Regular cardiac myocyte (primary cell): ENCODE measurements at places on chromosomes 1 and 21. TPM values are rescaled to one million over a fixed set of nuclear protein-coding genes. Genes with fewer than 3 reads are reported as not detected.

The ESPN gene
- total RNA-seq, result under 0.01 and 0.19 TPM in 2 replicates

The ADAM30 gene
- total RNA-seq, result not detected in 2 replicates

The RBM11 gene
- 0.19 and 0.85 TPM in 2 replicates for total RNA-seq

The LMX1A gene
- not detected in 2 replicates for total RNA-seq

The KCNE2 gene
- not detected in 2 replicates for total RNA-seq

The ITLN2 gene
- 1.4 TPM in 1 of 2 replicates, not detected in the other for total RNA-seq

The LCE1E gene
- not detected in 2 replicates for total RNA-seq

The LORICRIN gene
- total RNA-seq, result not detected in 2 replicates

The CD244 gene
- 1.1 TPM in 1 of 2 replicates, not detected in the other for total RNA-seq

The DDOST gene
- 228 and 388 TPM in 2 replicates for total RNA-seq

The F13B gene
- total RNA-seq, result under 0.01 TPM in 1 of 2 replicates, not detected in the other

The HSD3B2 gene
- total RNA-seq, result not detected in 2 replicates

The PTPN22 gene
- 2.1 and 3.1 TPM in 2 replicates for total RNA-seq

The RHBDL2 gene
- total RNA-seq, result 1.2 and 1.4 TPM in 2 replicates

The WNT2B gene
- 1.5 and 3.4 TPM in 2 replicates for total RNA-seq

The FAM72C gene
- 0.56 and 2.5 TPM in 2 replicates for total RNA-seq

The TFF2 gene
- not detected in 2 replicates for total RNA-seq

The CACNA1S gene
- not detected in 2 replicates for total RNA-seq

The SETDB1 gene
- total RNA-seq, result 21.9 and 26.8 TPM in 2 replicates

The FCRL2 gene
- total RNA-seq, result not detected in 2 replicates

The CYP4A22 gene
- total RNA-seq, result not detected in 2 replicates

The ADAMTSL4 gene
- total RNA-seq, result 0.77 and 4.2 TPM in 2 replicates

The CASZ1 gene
- total RNA-seq, result under 0.01 and 0.56 TPM in 2 replicates

The BCL2L15 gene
- total RNA-seq, result under 0.01 TPM in 2 replicates

The LYSMD1 gene
- total RNA-seq, result 3.9 and 6.7 TPM in 2 replicates

The AADACL4 gene
- total RNA-seq, result under 0.01 TPM in 1 of 2 replicates, not detected in the other

The LRRC53 gene
- total RNA-seq, result not detected in 2 replicates

The RGSL1 gene
- not detected in 2 replicates for total RNA-seq

The OR2M3 gene
- total RNA-seq, result not detected in 2 replicates

The SPSB1 gene
- total RNA-seq, result 24.2 and 25.1 TPM in 2 replicates

The ST6GALNAC5 gene
- total RNA-seq, result 0.58 and 2.5 TPM in 2 replicates

The DSTYK gene
- total RNA-seq, result 14.1 and 16.1 TPM in 2 replicates

The CYP4A11 gene
- not detected in 2 replicates for total RNA-seq

The CD1D gene
- under 0.01 and 1.1 TPM in 2 replicates for total RNA-seq

The PALMD gene
- 6.9 and 31.9 TPM in 2 replicates for total RNA-seq
